ENCODE measurements at places on chromosomes 1 and 21.

- DNase-seq, result no peak
Measured at GRCh38 chr1:56235909-56236510, 343.4 kb downstream of the PLPP3 start.

GRCh38 chr21:35614396-35614921, 445.9 kb downstream of the SETD4 start:
- no peak for DNase-seq

- no peak for DNase-seq
Measured at GRCh38 chr1:42128499-42128898, 24.7 kb upstream of the GUCA2B start.

GRCh38 chr21:46157987-46158451, 2.6 kb upstream of the FTCD start:
- no peak for DNase-seq

DNA sequence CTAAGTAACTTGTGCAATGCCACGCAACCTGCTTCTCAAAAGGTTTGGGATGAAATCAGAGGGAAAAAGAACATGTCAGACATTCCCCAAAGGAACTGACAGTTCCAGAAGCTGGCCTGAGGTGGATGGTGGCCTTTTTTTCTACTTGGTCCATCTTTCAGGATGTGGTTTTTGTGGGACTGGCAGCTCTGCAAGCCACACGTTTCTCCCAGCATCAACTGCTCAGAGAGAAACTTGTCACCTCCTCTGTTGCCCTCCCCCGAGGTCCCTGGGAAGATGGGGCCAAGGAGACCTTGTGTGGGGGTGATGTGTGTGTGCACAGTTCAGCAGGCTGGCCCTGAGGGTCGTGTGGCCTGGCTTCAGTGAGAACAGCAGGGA, 2.5 kb upstream of the DHRS3 start:
- DNase-seq, result no peak

- DNase-seq, result no peak
Measured at GRCh38 chr21:41251961-41252642, 64.5 kb upstream of the FAM3B start.

DNA sequence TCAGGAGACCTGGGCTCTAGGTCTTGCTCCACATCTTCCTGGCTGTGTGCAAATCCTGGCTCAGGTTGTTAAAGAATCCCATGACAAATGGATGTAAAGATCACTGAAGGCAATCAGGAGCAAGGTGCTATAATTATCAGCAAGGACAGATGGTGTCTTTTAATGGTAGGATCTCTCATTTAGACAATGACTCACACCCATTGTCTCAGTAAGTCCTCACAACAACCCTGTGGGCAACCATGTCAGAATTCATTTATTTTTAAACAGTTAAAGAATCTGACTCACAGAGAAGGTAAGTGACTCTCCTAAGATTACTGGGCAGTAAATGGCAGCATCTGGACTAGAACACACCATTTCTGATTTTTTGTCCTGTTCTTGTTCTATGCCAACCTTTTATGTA, 32.8 kb downstream of the RNASEL start:
- DNase-seq, result no peak

GRCh38 chr1:99782397-99782796, 16.0 kb upstream of the FRRS1 start:
- DNase-seq, result no peak

GRCh38 chr1:55861676-55862340, 646.6 kb upstream of the USP24 start:
- no peak for DNase-seq

- no peak for DNase-seq
Measured at GRCh38 chr1:95321531-95321930, 87.5 kb downstream of the RWDD3 start.

- DNase-seq, result no peak
Measured at GRCh38 chr1:240134596-240134995, 42.9 kb downstream of the FMN2 start.

GRCh38 chr1:36176106-36176949, 20.4 kb downstream of the MAP7D1 start:
- no peak for DNase-seq

DNA sequence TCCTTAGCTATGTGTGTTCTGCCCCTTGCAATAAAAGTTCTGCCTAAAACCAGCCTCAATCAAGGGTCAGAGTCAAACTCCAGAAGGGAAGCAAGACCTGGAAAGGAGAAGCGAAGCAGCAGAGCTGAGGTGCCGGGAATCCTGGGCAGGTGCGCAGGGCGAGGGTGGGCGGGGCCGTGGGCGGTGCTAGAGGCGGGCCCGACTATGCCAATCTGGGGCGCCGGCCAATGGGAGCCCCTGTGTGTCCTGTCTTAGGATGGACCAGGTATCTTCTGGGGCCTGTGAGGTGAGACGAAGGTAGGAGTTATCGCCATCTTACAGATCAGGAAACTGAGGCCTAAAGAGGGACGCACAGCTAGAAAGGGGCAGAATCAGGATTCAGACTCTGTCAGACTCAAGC, 120.3 kb downstream of the PTPRU start:
- no peak for DNase-seq

DNA sequence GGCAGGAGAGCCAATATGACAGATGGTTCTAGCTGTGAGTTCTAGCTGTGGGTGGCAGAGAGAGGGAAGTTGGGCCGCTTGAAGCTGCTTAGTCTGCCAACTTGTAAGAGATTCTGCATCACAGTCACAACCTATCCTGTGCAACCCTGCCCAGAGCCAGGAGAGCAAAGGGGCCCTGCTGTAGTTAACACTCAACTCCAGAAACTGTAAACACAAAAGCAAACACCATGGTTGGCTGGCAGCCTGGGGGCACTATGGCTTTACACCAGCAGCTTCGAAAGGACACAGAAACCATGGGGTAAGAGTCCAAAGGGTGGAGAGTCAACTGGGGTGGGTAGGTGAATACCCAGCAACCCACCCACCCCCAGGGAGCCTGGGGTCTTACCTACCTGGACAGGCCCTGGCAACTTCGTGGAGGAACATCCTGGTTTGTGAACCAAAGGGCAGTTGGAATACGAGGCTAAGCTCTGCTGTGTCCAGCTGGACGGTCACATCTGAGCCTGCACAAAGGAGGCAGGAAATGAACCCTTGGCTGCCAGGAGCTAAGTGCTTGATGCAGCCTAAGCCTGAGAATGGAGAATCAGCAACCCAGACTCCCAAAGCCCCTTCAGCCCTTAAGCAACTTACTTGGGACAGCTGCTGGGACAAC, 6.4 kb downstream of the INPP5B start:
- no peak for DNase-seq

- no peak for DNase-seq
Measured at GRCh38 chr1:215651867-215652266, 84.8 kb downstream of the KCTD3 start.

- DNase-seq, result no peak
Measured at GRCh38 chr1:1987142-1987510, 16.5 kb downstream of the CFAP74 start.

DNA sequence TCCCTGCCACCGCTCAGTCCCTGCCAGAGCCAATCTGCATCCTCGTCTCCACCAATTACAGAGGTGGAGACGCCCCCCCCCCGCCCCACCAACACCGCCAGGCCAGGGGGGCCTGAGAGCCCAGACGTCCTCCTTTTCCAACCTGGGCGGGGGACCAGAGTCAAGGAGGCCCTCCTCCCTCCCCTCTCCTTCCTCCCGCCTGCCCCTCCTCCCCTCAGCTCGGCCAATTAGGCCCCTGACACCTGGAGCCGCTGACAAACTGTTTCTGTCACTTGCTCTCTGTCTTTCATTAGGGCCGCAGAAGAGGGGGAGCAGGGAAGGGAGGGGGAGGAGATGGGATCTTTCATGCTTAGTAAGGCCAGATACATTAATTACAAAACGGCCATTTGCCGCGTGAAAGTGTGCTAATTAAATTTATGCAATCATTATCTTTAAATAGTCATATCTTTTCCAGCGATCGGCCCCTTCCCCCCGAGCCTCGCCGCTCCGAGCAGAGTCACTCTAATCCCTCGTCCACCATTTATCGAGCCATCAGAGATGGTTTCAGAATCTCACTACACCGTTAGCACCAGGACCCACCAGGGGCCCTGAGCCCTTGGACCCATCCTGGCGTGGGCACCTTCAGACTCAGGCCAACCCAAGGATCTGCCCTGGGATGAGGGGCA, 94.7 kb downstream of the PAX7 start:
- DNase-seq, result no peak

DNA sequence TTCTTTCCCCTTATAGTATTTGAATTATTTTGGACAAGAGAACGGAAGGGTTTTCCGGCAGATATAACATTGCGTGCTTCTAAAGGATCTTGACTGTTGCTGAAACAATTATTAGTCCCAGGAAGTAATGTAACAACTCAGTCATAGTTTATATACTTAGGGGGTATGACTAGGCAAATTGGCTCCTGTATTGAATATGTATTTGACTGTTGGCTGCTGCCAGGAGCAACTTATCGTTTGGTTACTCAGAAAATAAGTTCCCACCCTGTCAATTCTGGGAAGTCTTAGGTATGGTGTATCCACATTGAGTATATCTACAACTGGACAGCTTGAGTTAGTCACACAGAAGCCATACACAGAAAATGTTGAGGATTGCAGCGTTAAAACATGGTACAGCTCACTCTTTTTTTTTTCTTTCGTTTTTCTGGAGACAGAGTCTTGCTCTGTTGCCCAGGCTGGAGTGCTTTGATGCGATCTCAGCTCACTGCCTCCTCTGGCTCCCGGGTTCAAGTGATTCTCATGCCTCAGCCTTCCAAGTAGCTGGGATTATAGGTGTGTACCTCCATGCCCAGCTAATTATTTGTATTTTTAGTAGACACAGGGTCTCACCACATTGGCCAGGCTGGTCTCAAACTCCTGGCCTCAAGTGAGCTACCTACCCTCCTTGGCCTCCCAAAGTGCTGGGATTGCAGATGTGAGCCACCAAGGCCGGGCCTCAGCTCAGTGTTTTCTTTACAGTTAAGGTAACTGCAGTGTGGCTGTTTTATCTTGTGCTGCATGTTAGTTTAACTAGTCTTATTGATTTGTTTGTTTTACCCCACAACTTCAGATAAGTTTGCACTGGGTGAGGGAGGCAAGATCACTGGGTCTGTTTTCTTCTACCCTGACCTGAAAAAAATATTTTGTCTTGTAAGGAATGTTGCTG, 10.2 kb downstream of the SMAP2 start:
- no peak for DNase-seq

DNA sequence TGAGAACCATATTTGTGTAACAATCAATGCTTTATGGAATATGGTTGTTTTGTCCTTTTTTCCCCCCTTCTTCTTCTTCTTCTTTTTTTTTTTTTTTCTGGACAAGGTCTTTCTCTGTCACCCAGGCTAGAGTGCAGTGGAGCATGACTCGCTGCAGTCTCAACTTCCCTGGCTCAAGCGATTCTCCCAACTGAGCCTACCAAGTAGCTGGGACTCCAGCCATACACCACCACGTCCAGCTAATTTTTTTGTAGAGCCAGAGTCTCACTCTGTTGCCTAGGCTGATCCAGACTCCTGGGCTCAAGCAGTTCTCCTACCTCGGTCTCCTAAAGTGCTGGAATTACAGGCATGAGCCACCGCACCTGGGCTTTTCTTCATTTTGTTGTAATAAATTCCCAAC, 86.7 kb downstream of the FMN2 start:
- DNase-seq, result no peak

DNA sequence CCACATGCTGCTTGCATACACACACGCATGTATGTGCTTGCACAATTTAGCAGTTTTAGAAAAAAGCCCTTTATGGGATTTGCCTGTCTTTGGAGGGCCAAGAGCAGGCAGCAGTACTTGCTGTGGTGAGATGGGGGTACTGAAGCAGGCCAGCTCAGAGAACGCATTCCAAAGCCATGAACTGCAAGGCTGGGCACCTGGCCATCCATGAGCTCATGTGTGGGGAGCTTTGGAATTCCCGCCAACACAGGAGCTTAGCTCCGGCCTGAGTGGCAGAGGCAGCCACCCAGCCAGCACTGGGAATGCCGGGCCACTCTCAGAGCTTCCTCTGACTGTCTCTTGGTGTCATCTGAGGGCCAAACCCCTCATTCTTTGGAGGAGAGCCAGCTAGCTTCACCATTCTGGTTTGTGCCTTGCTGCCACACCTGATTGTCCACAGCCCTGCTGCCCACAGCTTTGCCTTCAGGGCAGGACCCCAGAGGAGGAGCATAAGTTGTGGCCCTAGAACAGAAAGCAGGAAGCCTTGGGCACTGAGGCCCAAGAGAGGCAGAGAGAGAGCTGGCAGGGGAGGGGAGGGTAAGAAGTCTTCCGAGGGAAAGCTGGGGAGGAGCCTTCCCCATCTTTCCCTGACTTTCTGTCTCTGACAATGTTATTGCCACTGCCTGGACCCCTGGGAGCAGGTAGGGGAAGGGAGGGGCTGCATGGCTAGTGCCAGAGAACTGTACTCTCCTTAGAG, 92.1 kb upstream of the POU3F1 start:
- no peak for DNase-seq

- DNase-seq, result no peak
Measured at GRCh38 chr1:232454227-232454886, 175.6 kb downstream of the SIPA1L2 start.

- no peak for DNase-seq
Measured at GRCh38 chr1:114155706-114156105, 2.0 kb upstream of the SYT6 start.

- DNase-seq, result no peak
Measured at GRCh38 chr1:61457526-61458040, 267.4 kb downstream of the TM2D1 start.

- no peak for DNase-seq
Measured at GRCh38 chr1:227094249-227094966, 154.3 kb downstream of the COQ8A start.

- peak; percentile 55 for DNase-seq
Measured at GRCh38 chr1:25037174-25038074, 107.3 kb upstream of the RUNX3 start.

- no peak for DNase-seq
Measured at GRCh38 chr1:3141129-3141528, 72.1 kb downstream of the PRDM16 start.

GRCh38 chr1:58857680-58858673, 74.1 kb upstream of the JUN start:
- DNase-seq, result no peak

- no peak for DNase-seq
Measured at GRCh38 chr1:245277276-245277675, 122.5 kb downstream of the KIF26B start.

DNA sequence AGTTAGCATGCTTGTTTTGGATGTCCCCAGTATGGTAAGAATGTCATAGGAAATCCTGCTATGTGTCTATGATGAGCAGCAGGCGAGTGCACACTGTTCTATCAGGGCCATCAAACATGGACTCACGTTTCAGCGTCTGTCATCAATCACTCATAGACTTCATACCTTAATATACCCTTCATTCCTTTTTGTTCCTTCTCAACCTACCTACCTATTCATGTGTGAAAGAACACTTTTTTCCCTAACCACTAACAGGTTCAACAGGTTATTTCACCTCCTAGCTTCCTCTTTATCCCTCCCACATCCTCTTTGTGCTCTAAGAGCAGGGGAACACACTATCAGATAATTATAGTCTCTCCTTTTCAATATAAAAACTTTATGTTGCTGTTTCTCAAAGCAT, 300.6 kb downstream of the TM2D1 start:
- DNase-seq, result no peak

DNA sequence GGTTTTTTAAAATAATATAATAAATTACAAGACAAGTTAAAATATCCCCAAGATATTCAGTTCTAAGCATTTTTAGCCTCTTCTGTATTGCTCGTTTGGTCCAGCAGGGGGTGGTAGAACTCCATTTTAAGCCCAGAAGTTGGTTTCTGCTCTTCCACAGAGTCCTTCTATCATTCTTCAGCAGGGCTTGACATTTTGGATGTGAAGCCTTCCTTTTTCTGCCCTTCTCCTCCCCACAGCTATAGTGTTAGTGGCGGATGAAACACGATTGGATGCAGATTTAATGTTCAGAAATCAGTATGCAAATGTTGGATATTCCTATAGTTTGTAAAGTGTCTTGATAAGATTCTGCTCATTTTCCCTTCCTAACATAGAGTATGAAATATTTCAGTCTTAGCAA, 1.4 kb downstream of the NCAM2 start:
- no peak for DNase-seq

GRCh38 chr1:36285443-36286101, 20.6 kb upstream of the SH3D21 start:
- no peak for DNase-seq

Data from stimulated activated CD4-positive, alpha-beta T cell treated with anti-CD3 and anti-CD28 coated beads, Interleukin-15, amount 100 ng/mL, for 1 hour (primary cell).